ENCODE measurements at places on chromosomes 2 and 18. TPM values are rescaled to one million over a fixed set of nuclear protein-coding genes. Genes with fewer than 3 reads are reported as not detected.

PTGR3 gene
- polyA plus RNA-seq: 43.1 TPM

LAMA1 gene
- polyA plus RNA-seq: 53.2 TPM

CNTNAP5 gene
- polyA plus RNA-seq: not detected

ARL5A gene
- 43.5 TPM for polyA plus RNA-seq

CAPG gene
- 94.7 TPM for polyA plus RNA-seq

OR6B2 gene
- not detected for polyA plus RNA-seq

IL1B gene
- polyA plus RNA-seq: 0.35 TPM

TM4SF20 gene
- 0.13 TPM for polyA plus RNA-seq

GCG gene
- not detected for polyA plus RNA-seq

Data from left renal cortex interstitium (tissue), 4 donors.